ENCODE measurements at places on chromosomes 7 and 10.
A peak's percentile ranks its signal among the peaks of the same experiment; 100 is the strongest.

DNA sequence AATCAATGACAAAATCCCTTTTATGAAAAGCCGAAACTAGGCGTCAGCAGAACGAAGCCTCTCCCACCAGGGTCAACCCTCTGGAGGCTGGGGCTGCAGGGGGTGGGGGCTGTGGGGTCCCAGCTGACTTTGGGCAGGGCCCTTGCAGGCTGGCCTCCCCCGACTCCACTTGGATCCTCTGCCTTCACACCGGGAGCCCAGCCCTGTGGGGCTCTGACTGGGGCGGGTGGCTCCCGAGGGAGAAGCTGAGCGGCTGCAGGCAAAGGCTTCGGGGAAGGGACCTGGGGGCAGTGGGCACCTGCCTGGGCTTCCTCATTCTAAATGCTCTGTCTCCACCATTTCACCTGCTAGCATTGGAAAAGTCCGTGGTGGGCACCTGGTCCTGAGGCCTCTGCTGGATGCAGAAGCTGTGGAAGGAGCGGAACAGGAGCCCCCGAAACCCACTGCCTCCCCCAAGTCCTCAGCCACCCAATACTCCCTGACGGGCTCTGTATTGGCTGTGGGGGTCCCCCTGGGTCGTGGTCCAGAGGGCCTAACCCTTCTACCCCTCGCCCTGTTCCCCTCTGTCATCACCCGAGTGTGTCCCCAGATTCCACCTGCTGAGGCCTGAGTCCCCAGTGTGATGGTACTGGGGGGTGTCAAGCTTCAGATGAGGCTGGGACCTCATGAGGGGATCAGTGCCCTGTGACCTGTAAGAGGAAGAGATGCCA is 108.6 kb downstream of the DNAJB6 start:
- no peak for DNase-seq

- DNase-seq, result no peak
Measured at GRCh38 chr10:64040781-64041180, 519.6 kb downstream of the REEP3 start.

- DNase-seq, result no peak
Measured at GRCh38 chr7:112995059-112995824, 91.4 kb downstream of the GPR85 start.

DNA sequence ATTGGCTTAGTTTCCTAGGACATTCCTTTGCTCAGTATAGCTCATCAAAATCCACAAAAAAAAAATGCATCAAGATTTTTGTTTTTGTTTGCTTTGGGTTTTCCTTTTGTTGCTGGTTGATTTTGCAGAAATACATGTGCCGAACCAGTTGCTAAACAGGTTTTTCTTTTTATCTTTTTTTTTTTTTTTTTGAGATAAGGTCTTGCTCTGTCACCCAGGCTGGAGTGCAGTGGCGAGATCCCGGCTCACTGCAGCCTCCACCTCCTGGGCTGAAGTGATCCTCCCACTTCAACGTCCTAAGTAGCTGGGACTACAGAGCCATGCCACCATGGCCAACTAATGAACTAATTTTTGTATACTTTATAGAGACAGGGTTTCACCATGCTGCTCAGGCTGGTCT is 8.3 kb downstream of the CSTF2T start:
- no peak for DNase-seq

- DNase-seq, result no peak
Measured at GRCh38 chr7:33425395-33425794, 296.0 kb downstream of the BBS9 start.

DNA sequence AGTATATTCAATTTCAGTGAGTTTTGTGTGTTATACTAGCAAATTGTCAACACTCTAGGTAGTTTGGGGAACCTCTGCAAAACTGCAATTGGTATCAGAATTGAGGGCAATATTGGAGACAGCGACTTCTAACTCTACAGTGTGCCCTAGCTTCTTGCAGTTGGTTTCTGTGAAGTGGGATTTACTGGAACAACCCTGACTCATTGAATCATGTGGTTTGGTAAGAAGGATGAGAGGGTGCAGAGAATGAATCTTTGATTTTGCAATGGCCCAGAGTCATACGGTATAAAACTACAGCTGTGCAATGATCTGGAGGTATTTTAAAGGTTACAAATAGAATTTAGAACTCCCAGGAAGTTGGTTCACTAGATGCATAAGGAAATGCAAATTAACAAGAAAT is 129.1 kb upstream of the PPP1R3A start:
- peak; percentile 37 for DNase-seq

DNA sequence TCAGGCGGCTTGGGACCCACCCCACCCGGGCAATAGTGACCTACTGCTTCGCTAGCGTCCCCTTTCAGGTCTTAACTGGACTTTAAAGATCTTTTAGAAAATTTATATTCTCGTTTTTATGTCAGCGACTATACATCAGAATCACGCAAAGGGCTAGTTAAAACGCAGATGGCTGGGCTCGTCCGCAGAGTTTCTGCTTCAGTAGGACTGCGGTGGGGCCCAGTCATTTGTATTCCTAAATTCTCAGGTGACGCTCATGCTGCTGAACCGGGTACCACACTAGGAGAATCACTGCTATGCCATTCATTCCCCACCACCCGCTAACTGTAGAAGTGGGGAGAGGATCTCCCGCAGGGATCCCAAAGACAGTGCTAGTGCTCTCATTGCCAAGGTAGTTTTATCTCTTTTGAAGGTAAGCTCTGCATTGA is 12.0 kb upstream of the SP8 start:
- DNase-seq, result no peak

DNA sequence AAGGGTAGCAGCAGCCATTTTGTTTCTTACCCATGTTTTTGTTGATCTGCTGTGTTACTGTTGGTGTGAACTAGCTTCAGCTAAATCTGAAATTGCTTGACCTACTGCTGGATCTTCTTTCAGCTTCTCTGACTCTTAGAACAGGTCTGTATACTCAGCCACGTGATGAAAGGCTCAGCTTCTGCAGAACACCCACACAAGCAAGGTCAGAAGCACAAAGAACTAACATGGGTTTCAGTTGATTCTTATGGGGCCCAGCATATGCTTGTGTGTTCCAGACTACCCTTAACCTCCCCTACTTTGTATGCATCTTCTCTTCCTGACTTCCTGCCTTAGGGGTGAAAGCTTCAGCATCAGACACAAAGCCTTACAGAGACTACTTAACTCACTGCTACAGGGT is 186.8 kb downstream of the HGF start:
- DNase-seq, result no peak

DNA sequence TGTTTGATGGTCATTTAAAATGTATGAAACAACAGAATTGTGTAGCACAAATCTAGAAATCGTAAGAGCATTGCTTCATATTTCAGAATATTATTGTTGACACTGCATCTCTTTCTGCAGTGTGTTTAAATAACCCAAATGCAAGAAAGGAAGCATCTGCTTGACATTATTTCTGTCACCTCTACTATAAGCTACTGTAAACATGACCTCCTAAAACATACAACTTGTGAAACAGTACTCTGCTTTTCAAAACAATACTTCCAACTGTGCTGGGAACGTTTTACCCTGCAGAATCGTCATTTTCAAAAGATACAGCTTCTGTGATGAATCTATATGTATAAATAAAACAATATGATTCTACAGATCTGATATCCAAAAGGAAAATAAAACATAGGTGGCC is 82.0 kb downstream of the RNF133 start:
- no peak for DNase-seq

DNA sequence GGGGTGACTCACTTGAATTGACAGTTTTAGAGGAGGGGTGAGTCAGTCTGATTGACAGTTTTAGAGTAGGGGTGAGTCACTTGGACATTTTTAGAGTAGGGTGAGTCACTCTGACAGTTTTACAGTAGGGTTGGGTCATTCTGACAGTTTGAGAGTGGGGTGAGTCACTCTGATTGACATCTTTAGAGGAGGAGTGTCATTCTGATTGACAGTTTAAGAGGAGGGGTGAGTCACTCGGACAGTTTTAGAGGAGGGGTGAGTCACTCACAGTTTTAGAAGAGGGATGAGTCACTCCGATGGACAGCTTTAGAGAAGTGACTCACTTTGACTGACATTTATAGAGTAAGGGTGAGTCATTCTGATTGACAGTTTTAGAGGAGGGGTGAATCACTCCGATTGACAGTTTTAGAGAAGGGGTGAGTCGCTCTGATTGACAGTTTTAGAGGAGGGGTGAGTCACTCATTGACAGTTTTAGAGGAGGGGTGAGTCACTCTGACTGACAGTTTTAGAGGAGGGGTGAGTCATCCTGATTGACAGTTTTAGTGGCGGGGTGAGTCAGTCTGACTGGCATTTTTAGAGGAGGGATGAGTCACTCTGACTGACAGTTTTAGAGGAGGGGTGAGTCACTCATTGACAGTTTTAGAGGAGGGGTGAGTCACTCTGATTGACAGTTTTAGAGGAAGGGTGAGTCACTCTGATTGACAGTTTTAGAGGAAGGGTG is 595.9 kb downstream of the DNAJB6 start:
- no peak for DNase-seq

- no peak for DNase-seq
Measured at GRCh38 chr7:28999427-28999826, 41.3 kb upstream of the TRIL start.

DNA sequence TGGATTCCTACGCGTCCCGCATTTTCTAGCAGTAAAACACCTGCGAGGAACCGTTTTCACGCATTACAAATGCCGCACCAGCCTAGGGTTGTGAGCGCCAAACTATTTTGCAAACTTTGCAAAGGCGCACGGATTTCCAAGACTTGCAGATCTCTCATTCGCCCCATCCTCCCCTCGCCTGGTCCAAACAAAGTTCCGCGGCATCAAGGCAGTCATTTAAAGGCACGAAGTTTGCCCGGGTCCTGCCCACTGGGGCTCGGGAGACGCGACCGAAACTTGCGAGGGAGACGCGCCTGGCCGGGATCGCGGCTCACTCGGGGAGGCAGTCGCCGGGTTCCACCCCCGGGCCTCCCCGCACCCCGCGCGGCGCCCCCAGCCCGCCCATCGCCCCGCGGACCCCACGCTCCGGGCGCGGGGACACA is 613 bp downstream of the USP6NL start:
- peak; percentile 48 for DNase-seq

- DNase-seq, result no peak
Measured at GRCh38 chr10:21355591-21356011, 169.9 kb downstream of the SKIDA1 start.

DNA sequence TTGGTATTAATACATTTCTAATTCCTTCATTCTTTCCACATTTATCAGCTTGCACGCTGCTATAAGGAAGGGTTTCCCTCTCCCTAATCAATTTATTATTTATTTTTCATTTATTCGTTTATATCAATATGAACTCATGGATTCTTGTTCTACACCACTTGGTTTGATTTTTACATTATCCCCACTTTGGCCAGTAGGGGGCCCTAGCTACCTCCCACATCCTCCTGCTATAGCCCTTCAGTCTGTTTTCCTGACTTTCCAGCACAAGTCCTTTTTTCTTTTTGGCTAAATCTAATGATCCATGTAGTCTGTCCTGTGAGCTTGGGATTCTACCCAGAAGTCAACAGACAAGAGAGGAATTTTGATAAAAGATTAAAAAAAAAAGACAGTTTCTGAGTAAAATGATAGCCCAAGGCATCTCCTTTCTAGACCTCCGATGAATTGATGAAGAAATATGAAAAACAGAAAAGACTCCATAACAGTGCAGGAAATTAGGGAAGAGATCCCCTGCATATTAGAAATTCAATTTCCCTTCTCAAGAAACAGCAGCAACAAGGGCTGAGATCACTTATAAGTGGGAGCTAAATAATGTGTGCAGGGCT is 47.7 kb downstream of the LYZL2 start:
- DNase-seq, result peak; percentile 35

DNA sequence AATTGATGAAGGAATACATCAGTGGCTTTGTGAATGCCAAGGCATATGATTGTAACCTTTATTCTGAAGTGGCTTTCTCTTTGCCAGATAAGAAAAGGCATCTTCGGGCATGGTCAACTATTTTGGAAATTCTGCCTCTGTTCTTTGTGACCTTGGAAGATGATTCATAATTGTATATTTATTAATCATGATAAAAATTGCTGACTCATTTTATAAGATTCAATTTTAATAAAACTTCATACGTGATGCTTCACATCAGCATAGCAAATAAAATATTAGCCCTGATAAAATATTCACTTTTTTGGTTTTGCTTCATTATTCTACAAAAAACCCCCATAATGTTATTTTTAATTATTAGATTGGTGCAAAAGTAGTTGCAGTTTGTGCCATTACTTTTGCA is 200.5 kb downstream of the MACC1 start:
- no peak for DNase-seq

DNA sequence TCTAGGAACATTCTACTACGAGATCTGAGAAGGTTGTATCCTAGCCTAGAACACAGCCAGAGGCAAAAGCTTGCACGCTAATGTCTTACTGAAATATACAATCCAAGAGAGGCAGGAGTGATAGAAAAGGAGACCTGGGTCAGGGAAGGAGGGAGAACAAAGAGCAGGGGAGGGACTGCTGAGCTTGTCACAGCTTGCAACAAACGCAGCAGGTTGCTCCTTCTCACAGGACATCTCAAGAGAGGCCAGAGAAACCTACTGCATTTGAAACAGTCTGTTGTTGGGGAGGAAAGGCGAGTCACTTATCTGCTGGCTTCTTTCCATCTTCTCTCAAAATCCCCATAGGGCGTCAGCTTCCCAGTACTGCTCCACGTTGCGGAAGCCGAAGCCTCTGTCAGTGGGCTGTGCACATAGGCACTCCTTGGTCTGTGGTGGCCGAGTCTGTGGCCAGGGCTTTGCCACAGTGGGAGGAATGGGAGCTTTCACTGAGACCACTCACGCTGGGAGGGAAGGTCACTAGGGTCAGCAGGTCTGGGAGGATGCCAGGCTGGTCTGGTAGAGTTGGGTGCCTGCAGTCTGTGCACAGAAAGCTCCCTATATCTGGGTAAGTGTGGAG is 25.8 kb upstream of the GPNMB start:
- no peak for DNase-seq

DNA sequence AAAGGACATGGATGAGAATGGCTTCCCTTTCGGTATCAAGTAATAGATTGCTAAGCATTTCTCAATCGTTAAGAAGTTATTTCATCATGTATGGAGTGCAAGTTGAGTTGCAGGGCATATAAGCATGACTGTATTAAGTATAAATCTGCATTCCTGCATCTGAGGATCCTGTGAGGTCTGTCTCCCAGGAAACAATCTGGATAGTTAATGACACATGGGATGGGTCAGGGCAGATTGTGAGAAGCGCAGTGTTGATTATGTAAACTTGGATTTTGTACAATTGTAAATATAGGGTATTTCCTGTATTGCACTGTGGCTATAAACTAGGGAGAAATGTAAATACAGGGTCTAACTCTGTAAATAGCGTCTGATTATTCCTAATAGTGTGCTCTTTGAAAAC is 102.6 kb downstream of the PLXDC2 start:
- no peak for DNase-seq

GRCh38 chr10:49174261-49174925 is 13.8 kb downstream of the TMEM273 start:
- no peak for DNase-seq
